ENCODE measurements at places on chromosomes 12 and 14. TPM values are rescaled to one million over a fixed set of nuclear protein-coding genes. Genes with fewer than 3 reads are reported as not detected.

Gene GPR84
- total RNA-seq: 3.5 TPM

Gene C1S
- 185 TPM for total RNA-seq

Gene PLA2G1B
- total RNA-seq: 1.3 TPM

Gene CKB
- total RNA-seq: 287 TPM

Gene SERPINA4
- total RNA-seq: not detected

Gene RNASE7
- total RNA-seq: not detected

Gene MGAT4C
- total RNA-seq: 8.3 TPM

Gene RTN1
- 2.9 TPM for total RNA-seq

Gene E2F7
- total RNA-seq: not detected

Gene AKAP6
- 7.2 TPM for total RNA-seq

Gene RND1
- not detected for total RNA-seq

Gene CLEC1A
- total RNA-seq: 2.4 TPM

Gene RPS6KA5
- 4.1 TPM for total RNA-seq

Gene CDCA3
- total RNA-seq: 3.3 TPM

Gene VWF
- 51.5 TPM for total RNA-seq

Gene IL22
- not detected for total RNA-seq

Gene SLC8A3
- 0.67 TPM for total RNA-seq

Gene TEX52
- not detected for total RNA-seq

Gene B4GALNT1
- 0.81 TPM for total RNA-seq

Gene CMA1
- total RNA-seq: not detected

Gene FGD6
- total RNA-seq: 29.3 TPM

Gene TMEM121
- 4.5 TPM for total RNA-seq

Gene ACVRL1
- 42.2 TPM for total RNA-seq

Gene BAG5
- total RNA-seq: 26.6 TPM

Gene PPFIA2
- 3.7 TPM for total RNA-seq

Gene NELL2
- total RNA-seq: 18.5 TPM

Gene LMNTD1
- not detected for total RNA-seq

Gene TOMM20L
- not detected for total RNA-seq

Gene SMCO2
- total RNA-seq: not detected

Gene MAP1LC3B2
- 4.6 TPM for total RNA-seq

Gene LBHD2
- total RNA-seq: not detected

Gene HOXC12
- total RNA-seq: not detected

Gene KRT77
- not detected for total RNA-seq

Gene DBX2
- total RNA-seq: not detected

Gene OR4K5
- total RNA-seq: not detected

Gene GARIN6
- total RNA-seq: not detected

Gene AACS
- total RNA-seq: 31.7 TPM

Gene CLEC12A
- total RNA-seq: not detected

Gene KRT86
- total RNA-seq: 0.69 TPM

Gene SRP54
- 56.1 TPM for total RNA-seq

Gene OASL
- total RNA-seq: 0.34 TPM

Gene CCDC196
- not detected for total RNA-seq
